ENCODE measurements at places on chromosomes 1 and 21.

GRCh38 chr1:56301791-56302190 is 277.6 kb downstream of the PLPP3 start:
- DNase-seq, result no peak

GRCh38 chr1:42302034-42302433 is 33.0 kb downstream of the FOXJ3 start:
- no peak for DNase-seq

DNA sequence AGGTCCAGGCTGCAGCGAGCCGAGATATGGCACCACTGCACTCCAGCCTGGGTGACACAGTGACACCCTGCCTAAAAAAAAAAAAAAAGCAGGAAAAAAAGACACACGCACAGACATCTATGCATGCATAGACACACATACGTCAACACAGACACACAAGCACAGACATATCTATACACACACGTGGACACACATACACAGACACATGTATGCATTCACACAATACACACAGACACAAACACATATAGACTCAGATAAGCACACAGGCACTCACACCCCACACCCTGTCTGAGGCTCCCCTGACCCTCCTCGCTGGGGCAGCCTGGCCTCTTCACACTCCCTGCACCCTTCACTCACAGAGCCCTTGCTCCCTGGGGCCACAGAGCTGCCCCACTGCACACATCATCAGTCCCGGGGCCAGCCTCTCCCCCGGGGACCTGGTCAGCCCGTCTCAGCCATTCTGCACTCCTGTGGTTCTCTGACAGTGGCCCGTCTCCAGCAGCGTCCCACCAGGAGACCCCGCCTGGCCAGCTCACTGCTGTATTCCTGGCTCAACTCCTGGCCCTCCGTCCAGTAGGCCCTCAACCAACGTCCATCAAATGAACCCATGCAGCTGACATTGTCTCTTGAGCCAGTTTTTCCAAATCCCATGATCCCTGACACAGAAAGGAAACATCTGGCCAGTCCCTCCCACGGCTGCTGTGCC is 4.6 kb upstream of the PRKCZ start:
- no peak for DNase-seq

DNA sequence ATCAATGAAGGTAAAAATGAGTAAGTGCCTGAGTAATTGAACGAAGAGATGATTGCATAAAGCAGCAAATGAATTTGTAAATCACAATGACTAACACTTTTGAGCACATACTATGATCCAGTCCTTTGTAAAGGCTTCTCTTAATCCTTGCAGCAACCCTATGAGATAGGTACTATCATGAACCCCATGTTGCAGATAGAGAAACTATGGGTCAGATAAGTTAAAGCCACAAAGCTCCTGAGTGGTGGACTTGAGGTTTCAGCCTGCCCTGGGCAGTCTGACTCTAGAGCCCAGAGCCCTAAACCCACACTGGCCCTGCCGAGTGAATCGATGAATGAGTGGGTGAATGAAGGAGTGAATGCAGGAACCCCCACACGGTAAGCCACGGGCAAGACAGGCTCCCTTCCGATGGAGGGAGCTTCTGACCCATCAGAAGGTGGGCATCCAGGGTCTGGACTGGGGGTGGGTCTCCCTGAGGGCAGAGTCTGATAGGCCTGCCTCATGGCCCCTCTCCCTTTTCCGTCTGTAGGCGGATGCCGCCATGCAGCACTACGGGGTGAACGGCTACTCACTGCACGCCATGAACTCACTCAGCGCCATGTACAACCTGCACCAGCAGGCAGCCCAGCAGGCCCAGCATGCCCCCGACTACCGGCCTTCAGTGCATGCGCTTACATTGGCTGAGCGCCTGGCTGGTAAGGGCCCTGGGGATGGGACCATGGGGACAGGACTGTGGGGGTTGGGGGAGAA is 17.0 kb downstream of the DMBX1 start:
- no peak for DNase-seq

DNA sequence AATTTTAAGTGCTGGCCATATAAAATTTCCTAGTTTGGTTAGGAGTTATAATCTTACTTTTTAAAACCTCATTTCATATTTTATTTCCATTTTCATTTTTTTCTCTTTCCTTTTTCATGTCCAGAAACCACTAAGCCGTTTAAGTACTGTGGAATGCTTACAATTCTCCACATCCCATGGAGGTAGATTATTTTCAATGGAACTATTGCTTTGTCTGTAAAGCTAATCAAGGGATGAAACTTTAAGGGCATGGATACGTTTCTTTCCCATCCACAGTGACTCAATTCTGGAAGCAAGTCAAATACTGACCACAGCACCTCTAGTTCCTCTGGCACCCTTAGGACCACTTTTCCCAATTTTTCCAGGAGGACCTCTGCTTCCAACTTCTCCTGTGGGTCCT is 139.1 kb upstream of the ZNHIT6 start:
- no peak for DNase-seq

GRCh38 chr1:196538473-196538872 is 69.8 kb downstream of the KCNT2 start:
- DNase-seq, result no peak

GRCh38 chr21:37435711-37436110 is 69.1 kb downstream of the DYRK1A start:
- DNase-seq, result no peak

DNA sequence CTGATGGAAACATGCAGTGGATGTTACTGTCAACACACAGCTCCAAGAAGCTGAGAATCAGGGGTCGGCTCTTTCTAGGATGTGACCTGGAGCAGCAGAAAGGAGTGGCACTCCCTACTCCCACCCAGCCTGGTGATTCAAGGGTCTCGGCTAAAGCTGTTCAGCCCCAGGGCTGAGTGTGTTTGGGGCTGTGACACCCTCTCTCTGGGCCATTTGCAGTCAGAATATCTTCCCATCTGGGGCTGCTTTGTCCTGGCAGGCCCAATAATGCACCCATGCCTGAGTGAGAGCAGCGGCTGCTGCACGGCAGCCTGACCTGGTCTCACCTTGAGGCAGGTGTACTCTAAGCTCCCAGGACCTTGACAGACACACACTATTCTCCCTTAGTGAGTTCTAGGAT is 52.5 kb upstream of the AJAP1 start:
- no peak for DNase-seq
